HT1080 (cell line): ENCODE measurements at places on chromosomes 7 and 10.
A peak's percentile ranks its signal among the peaks of the same experiment; 100 is the strongest.

DNA sequence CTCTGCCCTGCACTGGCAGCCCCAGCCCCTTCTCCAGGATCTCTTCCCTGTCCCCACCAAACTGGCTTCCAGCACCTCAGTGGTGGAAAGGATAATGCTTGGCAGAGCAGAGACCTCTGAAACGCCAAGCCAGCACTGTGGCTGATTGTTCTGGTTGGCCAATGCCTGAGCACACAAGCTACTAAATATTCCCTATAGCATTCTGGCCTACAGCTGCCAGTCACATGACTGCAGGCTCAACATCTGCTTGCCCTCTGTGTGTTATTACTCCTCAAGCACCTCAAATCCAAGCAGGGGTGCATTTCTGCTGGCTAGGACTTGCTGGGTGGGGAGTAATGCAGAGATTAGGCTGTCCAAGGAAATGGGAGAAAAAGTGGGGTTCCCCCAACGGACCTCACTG lies 6.1 kb downstream of the TBATA start:
- no peak for DNase-seq

DNA sequence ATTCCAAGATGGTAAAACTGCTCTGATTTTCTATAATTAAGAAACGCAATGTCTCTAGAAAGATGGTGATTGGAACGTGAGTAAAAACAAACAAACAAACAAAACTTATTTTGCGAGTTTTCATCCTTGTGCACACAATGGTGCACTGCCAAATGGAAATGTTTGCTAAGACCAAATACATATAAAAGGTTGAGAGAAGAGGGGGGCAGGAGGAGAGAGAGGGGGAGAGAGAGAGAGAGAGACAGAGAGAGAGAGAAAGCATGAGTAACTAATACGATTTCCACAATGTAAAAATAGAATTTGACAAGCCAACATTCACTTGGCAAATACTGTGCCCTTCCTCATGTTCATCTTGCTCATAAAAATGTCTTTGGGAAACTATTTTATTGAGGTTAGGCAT lies 375.4 kb downstream of the CNTNAP2 start:
- DNase-seq, result no peak

- DNase-seq, result no peak
Measured at GRCh38 chr7:139242741-139243281, 11.8 kb downstream of the UBN2 start.

- peak; percentile 93 for DNase-seq
Measured at GRCh38 chr7:158821171-158822031, 7.9 kb downstream of the ESYT2 start.

DNA sequence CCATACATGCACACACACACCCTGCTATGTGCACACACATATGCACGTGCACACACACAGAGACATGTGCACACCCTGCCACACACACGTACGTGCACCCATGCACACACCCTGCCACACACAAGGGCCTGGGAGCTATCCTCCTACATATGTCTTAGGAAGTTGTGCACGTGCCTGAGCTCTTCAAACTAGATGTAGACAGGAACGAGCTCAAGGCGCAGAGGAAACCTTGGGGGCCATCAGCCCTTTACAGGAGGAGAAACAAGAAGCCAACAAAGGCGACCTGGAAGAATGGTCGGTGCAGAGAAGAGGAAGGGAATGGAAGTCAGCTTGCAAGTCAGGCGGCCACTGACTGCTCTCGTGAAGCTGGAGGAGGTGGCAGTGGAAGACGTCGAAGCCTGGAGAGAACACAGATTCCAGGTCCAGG lies 58.7 kb downstream of the AOC1 start:
- no peak for DNase-seq

GRCh38 chr10:58341947-58342346 lies 7.1 kb downstream of the UBE2D1 start:
- no peak for DNase-seq

GRCh38 chr10:109019001-109019424 lies 904.3 kb downstream of the XPNPEP1 start:
- DNase-seq, result peak; percentile 41

GRCh38 chr7:75953931-75954330 lies 39.0 kb downstream of the POR start:
- no peak for DNase-seq

DNA sequence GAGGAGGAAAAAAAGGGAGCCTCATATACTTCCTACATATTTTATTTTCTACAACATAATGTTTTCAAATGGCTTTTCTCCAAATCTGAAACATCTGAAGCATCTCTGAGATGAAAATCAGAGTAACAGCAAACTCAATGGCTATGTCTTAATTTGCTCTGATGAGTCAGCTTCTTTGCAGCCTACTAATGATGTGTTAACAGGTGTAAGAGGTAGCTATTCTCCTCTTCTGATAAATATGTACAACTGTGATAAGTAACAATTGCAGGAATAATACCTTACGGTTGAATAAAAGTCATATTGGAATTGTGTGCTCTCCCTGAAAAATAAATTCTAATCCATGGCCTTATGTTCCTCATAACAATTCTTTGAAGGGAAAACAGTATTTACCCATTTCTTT lies 45.2 kb downstream of the GNAT3 start:
- DNase-seq, result no peak

DNA sequence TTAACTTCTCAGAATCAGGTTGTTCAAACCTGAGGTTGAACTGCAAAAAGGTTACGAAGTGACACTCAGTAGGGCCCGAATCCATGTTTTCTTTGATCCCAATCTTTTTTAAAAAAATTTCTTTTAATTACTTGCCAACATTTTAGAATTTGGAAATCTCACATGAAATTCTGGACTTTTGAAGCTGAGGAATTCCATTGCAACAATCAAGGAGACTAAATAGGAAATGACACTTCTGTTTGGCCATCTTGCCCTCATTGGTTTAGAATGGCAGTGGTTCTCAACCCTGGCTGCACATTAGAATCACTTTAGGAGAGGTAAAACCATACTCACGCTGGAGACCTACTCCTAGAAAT lies 471 bp upstream of the TOMM7 start:
- no peak for DNase-seq

DNA sequence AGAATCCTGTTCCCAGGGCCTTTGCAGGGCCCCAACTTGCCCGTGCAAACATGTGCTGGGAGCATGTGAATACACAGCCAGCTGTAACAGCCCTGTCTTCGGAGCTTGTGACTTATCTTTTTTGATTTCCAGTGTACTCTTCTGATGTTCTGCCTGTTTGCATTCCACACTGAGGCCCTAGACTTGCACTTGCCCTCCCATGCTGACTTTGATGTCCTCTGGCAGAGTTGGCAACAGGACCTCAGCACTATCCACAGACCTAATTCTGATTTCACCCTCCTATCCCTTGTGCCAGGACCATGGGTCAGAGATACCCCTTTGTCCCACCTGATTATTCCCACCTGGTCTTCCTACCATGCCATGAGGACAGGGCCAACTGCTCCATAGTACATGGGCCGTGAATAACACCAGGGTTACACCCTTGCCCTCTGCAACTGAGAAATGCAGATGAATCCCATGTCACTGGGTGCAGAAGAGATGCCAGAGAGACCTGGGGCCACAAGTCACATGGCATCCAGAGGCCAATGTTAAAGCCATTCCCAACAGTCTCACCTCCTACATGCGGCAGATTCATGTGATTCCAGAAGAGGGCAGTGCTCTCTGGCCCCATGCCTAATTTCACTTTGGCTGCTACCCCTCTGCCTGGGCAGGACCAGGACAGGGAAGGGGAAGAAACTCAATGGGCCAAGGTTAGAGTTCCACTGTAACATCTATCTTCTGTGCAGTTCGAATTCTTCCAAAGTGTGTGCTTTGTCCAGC lies 43.0 kb downstream of the SCRN1 start:
- peak; percentile 27 for DNase-seq

- no peak for DNase-seq
Measured at GRCh38 chr10:96768136-96768535, 47.8 kb upstream of the PIK3AP1 start.

DNA sequence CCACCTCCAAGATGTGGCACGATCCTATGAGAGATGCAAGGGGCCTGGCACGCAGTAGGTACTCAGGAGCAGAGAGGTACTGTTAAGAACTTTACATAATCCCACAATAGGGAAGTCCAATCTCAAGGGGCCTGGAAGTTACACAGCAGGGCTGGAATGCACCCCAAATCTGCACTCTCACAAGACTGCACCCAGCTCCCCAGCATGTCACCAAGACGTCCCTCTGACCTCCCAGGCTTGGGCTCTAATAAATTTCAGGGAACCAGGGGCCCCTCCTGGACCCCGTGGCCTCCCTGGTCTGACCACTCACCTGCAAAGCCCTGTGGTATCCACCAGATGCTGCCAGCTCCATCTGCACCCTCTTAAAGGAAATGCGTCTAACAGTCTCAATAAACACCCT lies 94.9 kb downstream of the OAT start:
- DNase-seq, result no peak

DNA sequence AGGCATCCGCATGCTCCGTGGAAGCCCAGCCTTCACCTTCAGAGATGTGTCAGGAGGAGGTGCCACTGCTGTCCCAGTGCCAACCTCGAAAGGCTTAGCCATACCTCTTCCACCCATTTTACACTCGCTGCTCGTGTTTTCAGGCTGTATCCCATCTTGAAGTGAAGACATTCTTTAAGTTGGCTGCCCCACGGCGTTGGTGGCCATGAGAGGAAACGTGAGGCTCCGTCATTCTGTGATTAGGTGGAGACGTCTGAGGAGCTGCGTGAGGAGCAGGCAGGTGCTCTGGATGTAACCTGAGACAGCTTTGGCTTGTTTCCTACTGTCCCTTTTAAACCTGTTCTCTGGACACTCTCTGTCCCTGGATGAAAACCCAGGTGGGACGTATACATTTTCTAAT lies 159.9 kb upstream of the RNF32 start:
- DNase-seq, result no peak

GRCh38 chr7:91798425-91798824 lies 82.1 kb downstream of the MTERF1 start:
- DNase-seq, result no peak

GRCh38 chr10:88150339-88150738 lies 286.9 kb downstream of the PTEN start:
- DNase-seq, result peak; percentile 87

DNA sequence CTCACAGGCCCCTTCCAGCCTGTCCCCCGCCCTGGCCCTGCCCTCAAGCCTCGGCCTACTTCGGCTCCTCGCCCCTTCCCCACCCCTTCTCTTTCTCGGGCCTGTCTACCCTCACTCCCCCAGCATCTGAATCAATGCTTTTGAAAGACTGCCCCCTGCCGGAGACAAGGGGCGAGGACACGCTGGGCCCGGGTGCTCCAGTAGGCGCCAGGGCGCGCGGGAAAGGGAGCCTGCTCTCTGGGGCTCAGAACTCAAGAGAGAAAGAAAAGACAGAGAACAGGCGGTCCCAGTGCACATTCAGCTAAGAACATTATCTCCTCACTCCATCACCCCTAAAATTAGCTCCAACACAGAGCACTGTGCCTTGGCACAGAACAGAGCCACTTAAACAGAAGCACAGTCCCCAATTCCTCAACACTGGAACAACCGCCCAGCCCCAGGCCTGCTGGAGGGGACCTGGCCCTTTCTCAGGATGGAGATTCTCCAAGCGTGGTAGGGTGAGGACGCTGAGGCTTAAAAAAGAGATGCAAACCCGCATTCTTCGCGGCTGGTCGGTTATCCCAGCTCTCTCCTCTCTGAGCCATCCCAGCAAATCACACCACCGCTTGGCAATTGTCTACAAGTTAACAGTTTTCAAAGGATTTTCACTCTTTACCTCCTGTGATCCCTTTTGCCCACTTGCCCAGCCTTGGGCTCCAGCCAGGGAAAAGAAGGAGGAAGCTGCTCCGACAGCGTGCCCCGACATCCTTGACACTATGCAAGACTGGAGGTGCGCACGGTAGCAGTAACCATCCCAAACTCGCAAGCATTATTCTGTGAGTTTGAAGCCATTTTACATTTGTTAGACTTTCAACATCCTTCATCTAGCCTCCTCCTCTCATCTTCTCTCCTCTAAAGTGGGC lies 2.1 kb downstream of the GIGYF1 start:
- peak; percentile 63 for DNase-seq

- peak; percentile 13 for DNase-seq
Measured at GRCh38 chr10:100184840-100185239, 989 bp downstream of the ERLIN1 start.

GRCh38 chr7:94697035-94697974 lies 41.4 kb upstream of the SGCE start:
- peak; percentile 94 for DNase-seq

DNA sequence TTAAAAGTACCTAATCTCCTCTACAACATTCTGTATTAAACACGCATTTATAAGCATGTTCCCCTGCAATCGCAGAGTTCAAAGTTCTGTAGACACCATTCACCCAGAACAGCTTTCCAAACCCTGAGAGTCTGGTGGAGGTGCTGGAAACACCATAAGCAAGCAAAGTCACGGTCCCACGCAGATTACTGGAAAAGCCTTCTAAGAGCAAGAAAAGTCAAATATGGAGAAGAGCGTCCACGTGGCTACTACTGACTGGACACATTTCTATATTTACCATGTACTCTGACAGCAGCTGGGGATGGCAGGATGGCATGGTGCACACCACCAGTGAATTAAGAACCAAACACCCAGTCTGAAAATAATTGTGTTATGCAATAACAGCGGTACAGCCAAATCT lies 97.7 kb downstream of the PARD3 start:
- no peak for DNase-seq

DNA sequence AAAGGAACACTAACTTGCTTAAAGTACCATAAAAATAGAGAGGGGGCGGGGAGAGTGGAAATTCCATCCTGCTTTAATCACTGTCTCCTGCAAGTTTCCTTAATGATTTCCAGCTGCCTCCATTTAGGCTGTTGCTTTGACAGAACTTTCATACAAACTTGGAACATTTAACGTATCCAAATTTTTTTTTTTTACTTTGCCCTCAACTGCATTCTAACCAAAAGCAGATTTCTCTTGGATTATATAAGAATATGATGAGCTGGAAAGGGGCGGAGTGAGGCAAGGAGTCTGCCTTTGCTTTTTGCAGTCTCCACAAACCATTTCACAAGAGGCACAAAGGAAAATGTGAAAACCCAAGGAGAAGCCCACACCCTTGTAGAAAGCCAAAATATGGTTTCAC lies 46.6 kb upstream of the COL1A2 start:
- peak; percentile 6 for DNase-seq

DNA sequence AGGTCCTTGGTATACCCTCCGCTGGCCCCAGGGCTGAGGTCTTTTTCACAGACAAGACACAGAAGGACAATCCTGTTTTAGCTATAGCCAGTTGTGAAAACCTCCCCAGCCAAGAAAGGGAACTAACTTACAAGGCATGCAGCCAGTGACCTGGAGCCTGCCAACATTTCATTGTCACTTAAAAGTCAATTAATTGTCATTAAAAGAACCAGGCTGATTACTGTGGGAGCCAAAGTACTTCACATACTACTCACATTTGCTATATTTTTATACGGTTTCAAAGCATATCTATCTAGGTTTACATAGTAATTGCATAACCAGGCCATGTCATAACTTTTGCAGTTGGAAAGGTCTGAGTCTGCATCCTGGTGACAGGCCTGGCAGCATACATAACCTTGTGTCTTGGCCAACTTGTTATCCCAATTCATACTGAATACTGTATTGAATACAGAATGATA lies 31.1 kb downstream of the NRBF2 start:
- DNase-seq, result no peak

DNA sequence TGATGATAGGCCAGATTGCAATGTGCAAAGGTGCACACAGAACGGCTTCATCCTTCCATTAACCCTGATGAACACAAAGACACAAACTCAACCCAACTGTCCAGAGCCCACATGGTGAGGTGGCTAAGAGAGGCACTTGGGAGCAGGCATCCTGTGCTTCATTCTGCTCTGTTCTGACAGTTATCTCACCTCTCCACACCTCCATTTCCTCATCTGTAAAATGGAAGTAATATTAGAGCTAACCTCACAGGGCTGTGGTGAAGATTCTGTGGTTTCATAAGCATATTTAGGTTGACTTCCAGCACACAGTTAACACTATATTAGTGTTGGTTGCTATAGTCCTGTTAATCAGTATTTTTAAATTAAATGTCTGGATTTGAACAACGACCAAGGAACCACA lies 126.3 kb downstream of the TAX1BP1 start:
- DNase-seq, result no peak
